ENCODE measurements at places on chromosomes 5 and 9.

GRCh38 chr5:115962565-115963402, 509 bp downstream of the LVRN start:
- no peak for DNase-seq

- no peak for DNase-seq
Observed at GRCh38 chr5:127925916-127926315, 157.7 kb upstream of the SLC12A2 start.

DNA sequence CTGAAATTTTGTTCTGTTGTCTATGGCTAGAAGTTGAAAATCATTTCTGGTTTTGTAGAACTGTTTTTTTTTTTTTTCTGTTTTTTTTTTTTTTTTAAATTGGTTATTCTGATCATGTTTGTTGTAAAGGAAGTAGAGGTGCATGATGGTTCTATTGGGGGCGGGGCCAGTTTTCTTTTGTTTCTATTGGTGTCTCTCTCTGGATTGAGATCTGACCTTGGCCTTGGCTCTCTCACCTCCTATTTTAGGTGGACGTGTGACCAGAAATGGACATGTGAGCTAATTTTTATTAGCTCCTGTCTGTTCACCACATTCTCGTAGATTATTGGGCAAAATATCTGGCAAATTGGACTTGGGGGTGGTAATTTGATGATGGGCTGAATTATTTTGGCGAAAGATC, 3.2 kb downstream of the ZNF618 start:
- no peak for DNase-seq

- no peak for DNase-seq
Observed at GRCh38 chr9:129887334-129888292, 52.4 kb downstream of the USP20 start.

GRCh38 chr5:141127305-141127704, 5.7 kb downstream of the PCDHB4 start:
- DNase-seq, result no peak

GRCh38 chr9:752201-752600, 89.3 kb upstream of the DMRT1 start:
- DNase-seq, result no peak

DNA sequence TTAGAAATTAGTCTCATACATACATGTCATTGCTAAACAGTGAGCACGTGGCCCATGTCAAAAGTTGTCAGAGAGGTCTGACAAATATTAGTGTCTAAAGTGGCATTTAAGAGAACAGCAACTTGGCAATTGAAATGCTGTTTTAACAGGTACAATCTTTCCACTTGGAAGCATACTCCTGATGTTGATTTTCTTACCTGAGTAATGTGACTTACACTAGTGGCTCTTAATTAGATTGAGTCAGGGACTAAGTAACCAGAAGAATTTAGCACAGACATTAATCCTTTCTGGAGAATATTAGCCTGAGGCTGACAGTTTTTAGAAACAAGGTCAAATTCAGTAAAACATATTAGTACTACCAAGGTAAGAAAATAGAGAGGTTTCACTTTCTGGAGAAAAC, 357.0 kb upstream of the ZNF608 start:
- no peak for DNase-seq

DNA sequence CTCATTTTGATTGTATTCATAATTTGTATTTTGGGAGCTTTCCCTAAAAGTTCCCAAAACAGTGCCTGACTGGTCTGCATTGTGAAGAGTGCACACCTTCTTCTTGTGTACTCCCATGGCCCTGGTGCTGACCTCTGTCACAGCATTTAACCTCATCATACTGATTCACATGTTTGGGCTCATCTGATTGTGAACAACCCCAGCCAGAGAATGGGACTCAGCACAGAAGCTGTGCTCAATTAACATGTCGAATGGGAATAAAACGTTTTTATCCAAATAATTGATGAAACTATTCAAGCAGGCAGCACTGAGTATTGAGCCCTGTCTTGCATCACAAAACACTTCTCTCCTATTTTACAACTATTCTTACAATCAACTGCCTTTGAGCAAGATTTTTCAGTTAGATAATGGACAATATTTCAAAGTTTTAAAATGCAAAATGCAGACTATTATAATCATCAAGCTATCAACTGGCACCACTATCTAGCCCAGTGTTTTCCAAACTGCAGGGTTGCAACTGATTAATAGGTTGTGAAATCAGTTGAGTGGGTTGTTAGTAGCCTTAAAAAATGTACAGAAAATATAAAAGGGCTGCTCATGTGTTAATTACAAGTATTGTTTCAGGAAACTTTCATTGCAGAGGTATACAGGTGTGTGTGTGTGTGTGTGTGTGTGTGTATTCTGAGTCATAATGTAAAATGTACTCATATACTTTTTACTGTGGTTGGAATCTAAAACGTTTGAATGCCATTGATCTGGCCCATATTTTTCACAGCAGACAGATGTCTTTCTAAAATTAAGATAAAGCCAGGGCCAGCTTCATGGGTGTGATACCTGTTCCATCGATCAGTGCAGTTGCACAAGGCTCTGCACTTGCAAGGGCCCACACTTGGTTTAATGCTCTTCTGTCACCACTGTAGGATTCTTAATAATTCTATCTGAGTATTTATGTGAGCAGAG, 190.5 kb downstream of the PIK3R1 start:
- no peak for DNase-seq

DNA sequence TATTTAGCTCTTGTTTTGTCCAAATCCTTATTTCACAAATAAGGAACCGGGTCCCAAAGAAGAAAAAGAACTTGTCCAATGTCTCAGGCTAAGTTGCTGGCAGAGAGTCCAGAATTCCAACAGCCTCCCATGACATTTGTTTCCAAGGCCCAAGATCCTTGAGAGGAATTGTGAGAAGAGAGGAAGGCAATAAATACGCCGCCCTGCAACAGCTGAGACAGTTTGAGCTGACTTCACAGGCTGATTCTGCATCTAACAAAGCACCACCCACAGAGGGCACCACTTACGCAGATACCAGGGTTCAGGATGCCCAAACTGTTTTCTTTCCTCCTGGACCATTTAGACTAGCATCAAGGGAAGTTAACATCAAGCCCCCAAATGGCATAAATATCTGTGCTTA, 211.3 kb downstream of the FAM114A2 start:
- DNase-seq, result no peak

GRCh38 chr5:104942735-104943134, 1380.1 kb upstream of the NUDT12 start:
- DNase-seq, result no peak

GRCh38 chr5:180154821-180155364, 54.1 kb downstream of the RASGEF1C start:
- DNase-seq, result no peak

DNA sequence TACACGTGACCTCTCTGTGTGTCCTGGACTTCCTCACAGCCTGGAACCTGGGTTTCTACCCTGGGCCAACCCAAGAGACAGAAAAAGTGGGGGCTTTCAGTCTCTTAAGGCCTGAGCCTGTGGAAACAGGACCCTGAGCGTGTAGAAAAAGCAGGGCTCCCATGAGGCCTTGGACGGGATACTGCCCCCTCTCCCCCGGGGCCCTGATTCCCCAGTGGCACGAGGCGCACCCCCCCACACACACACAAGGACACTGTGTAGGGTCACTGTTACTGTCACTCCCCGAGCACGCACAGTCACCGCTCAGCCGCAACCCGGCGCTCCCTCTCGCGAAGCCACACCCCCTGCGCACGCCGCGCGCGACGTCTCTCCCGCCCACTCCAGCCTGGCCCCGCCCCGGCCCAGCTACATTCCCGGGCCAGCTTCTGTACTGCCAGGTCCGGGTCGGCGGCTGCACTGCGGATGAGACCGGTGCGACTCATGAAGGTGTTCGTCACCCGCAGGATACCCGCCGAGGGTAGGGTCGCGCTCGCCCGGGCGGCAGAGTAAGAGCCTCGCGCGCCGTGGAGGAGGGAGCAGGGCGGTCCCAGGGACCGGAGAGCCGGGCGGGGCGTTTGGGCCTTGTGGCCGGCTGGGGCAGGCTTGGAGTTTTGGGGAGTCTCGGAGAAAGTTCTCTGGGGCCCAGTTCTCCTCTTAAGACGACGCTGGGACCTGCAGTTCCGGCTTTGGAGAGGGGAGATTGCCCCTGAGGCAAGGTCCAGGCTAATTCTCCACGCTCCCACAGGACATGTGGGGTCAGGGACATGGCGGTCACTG, at the start of gene GRHPR:
TSS of gene GRHPR (plus strand) at position 408 of the 816 bp plus-strand sequence. CDS start at position 463, 55 bp downstream.
- DNase-seq, result peak; percentile 83

DNA sequence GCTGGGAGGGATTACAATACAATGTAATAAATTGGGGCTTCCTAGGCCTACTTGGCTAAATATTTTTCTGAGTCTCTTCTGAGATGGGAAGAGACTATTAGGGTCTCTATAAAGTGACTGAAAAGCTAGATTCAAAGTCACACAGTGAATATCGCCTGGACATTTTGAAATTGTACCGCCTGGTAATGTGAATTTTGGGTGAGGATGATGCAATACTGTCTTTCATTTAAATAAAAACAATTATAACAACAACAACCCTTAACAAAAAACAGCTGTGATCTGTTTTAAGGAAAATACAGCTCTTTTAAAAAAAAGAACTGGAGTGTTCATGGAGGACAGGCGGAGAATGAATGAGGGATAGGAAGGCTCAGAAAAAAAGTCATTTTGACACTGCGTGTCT, 615.0 kb downstream of the RAB3C start:
- no peak for DNase-seq

GRCh38 chr5:43041669-43042175, 1.6 kb upstream of the ANXA2R start:
- DNase-seq, result no peak

GRCh38 chr5:95600557-95600956, 19.3 kb upstream of the GPR150 start:
- DNase-seq, result no peak

DNA sequence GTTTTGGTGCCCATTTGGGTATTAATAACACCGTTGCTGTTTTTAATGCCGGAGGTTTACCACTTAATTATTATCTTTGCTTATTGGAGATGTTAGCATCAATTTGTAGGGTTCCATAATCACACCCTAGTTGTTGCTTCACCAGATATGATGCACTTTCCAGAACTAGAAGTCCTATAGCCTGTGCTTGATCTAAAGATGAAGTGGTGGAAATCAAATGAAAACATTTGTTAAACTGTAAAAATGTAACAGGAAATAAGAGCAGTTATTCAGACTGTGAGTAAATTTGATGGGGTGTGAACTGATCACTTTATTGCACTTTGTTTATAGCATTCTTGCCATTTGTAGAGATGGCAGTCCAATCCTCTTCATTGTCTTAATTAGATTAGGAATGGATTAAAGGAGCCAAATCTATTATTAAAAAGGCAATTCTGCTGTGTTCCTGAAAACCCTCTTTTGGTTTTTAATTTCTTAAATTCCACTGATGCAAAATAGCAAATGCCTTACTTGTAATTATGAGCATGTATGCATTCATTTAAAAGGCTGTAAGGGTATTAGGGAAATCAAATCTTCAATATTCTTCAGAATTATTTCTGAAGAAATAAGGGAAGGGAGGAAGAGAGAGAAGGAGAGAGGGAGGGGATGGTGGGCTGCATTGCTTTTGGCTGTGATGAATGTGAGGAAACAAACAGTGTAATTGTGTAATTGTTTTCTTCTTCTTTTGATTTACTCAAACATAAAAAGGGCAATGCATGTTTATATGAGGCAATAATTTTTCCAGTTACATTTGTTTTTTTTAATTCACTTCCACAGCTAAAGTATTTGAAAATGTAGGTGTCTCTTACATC, 675.2 kb upstream of the WWC1 start:
- no peak for DNase-seq

DNA sequence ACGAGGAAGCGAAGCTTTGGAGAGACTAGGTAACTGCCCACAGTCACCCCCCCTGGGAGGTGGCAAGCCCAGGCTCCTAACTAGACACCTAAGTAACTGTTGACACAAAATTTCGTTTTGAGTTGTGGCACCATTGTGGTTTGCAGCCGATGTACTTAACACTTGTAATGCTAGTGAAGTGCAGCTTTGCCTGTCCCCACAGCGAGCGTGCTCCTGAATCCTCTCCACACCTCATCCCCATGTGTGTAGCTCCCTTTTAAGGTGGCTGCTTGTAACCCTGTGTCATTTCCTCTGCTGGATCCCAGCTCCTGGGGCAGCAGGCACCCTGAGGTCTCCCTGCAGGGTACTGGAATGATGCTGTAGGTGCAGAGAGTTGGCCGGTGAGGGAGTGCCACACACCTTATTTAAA, 114.9 kb downstream of the TRIO start:
- no peak for DNase-seq

DNA sequence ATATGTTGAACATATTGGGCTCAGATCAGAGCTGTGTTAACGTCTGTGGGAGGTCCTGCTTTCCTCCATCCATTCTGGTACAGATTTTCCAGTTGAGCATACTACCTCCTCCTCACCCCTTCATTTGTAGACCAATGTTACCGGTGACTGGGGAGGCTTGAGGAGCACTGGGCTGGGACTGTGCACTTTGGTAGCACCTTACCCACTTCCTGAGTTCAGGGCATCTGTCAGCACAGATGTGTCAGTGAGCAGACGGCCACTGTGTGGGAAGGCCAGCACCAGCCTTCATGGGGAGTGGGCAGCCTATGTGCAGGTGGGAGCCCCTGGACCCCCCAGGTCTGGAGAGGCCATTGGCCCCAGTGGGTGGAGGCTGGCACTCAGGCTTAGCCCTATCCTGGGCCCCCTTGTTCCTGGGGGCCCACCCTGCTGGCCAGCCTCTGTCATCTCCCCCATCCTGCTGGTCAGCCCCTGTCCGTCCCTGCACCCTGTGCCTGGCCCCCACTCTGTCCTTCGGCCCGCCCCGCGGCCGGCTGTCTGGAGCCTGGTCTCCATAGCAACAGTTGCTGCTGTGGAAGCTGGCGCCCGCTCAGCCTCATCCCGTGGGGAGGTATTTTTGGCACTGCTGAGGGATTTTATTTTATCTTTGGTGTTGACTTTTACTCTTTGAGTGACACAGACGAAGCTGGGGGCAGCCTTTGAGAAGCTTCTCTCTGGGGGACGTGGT, 21.3 kb downstream of the WNK2 start:
- DNase-seq, result no peak

GRCh38 chr9:22229069-22229468, 217.6 kb upstream of the DMRTA1 start:
- no peak for DNase-seq

DNA sequence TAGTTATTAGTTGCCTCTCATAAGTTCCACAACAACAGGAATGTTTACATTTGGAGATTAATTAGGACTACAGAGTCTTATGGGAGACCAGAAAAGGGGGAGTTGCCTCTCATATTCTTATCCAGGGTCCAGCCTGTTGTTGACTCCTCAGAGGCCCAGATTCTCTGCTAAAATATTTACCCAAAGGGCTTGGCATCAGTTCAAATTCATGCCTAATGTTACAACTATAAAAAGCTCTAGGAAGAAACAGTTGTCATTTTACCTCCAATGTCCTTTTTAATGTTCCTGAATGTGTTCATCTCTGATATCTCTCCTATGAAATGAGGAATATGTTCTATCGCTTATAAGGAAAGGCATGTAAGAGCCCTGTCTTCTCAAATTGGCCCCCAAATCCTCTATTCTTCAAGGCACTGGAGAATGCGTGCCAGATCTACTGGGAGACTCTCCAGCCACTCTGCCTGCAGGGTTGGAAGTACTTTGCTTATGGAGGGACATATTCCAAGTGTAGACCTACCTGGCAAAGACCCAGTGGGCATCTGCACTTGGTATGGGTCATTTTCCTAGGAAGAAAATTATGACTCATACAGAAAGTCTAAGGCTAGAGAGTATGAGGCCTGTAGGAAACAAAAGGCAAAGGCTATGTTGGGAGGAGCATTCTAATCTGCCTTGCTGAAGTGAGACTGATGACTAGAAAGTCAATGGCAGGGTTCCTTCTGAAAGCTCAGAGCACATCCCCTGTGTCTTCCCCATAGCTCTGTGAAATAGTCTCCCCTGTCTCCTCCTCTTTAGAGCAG, 192.6 kb downstream of the ESM1 start:
- DNase-seq, result no peak

- no peak for DNase-seq
Observed at GRCh38 chr5:161545344-161546094, 1.0 kb downstream of the GABRB2 start.

GRCh38 chr9:76921165-76921564, 15.3 kb upstream of the PRUNE2 start:
- DNase-seq, result no peak

Measured in activated T-helper 1 cell treated with Interleukin-2 at 50 U/mL for 16 hours (primary cell).